ENCODE measurements at places on chromosomes 5 and 9.

GRCh38 chr9:127424676-127424999, 456 bp downstream of the ZNF79 start:
- DNase-seq, result peak; percentile 47

DNA sequence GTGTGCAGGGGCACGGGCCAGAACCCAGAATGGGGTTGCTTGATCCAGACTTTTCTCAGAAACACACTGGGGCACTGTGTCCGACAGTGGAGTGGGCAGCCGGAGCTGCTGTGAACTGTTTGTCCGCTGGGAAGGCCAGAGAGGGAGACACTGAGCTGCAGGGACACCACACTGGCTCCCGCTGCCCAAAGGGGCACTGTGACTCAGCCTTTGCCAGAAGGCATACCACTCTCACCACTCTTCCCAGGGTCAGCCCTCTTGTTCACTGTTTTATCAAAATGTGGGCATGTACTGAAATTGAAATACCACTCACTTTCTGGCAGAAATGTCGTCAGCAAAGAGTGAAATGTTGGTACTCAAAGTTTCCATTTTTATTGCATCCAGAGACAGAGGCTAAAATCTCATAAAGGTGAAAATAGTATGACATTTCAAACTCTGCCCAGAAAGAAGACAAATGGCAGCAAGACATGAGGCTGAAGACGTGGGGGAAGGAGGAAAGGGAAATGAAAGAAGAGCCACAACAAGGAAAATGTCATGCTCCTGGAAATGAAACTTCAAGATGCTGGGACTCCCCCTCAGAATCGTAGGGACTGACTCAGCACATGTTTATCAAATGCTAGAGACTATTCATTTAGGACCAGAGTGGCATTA, 4.5 kb upstream of the IL7R start:
- peak; percentile 61 for DNase-seq

GRCh38 chr5:159021901-159022556, 77.7 kb downstream of the EBF1 start:
- DNase-seq, result no peak

DNA sequence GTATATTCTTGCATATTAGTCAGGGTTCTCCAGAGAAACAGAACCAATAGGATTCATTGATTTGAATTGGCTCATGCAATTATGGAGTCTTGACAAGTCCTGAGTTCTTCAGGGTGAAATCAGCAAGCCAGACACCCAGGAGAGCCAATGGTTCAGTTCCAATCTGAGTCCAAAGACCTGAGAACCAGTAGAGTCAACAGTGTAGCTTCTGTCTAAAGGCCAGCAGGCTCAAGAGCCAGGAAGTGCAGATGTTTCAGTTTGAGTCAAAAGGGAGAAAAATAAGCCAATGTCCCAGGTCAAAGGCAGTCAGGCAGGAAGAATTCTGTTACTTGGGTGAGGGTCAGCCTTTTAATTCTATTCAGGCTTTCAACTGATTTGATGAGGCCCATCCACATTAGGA, 37.8 kb upstream of the ANKRD34B start:
- no peak for DNase-seq

DNA sequence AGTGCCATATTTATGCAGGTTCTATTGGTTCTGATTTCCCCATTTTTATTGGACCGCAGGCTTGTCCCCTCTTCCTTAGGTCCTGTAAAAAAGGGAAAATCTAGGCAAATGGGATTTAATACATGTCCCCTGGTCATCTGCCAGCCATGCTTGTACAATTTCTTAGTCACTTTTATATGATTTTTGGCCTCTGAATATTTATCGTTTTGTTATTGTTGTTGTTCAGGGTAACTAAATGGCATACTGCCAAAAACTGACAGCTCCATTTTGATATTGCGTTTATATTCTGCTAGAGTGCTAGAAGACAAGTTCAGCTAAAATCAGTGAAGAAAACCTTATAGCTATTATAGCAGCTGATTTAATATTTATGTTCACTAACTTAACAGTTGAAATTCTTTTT, 770.2 kb upstream of the FAM174A start:
- no peak for DNase-seq

DNA sequence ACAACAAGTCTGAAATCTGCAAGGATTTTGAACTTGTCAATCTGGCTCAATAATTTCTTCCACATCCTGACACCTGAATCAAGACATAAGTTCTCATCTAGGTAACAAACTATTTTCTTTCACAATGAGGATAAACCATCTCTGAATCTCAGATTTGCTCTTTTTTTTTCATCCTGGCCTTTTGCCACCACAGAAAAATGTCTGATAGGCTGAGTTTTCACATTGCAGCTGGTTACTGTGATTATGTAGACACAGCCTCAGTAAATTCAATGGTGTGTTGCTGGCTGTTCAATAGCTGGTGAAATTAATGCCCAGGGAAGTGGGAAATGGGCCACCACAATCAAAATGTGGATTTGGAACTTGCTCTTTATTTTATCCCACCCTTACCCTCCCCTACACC, 2.8 kb upstream of the ADRA1B start:
- no peak for DNase-seq

DNA sequence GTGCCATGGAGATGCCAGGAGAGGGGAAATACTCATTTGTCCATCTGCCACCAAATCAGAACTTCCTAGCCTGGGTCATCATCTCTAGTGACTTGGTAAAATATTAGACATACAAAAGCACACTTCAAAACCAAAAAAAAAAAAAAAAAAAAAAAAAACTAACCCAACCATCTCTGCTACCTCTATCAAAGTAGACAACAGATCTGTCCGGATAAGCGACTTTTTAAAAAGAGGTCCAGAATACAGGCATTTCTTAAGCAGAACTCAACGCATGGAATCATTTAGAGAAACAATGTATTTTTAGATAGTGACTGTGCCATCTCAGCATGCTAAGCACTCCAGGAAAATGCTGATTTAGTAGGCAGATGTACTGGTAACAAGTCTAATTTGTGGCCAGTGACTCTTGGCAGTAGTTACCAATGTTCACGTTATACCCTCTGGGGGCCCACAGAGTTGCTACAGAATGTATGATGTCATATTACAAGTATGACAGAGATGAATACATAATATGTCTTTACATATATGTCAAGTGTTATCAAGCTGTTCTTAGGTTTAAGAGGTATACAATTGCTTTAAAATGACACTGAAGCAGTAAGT, 107.8 kb downstream of the SMIM23 start:
- DNase-seq, result no peak

- DNase-seq, result no peak
Observed at GRCh38 chr5:45596320-45596719, 99.9 kb downstream of the HCN1 start.

DNA sequence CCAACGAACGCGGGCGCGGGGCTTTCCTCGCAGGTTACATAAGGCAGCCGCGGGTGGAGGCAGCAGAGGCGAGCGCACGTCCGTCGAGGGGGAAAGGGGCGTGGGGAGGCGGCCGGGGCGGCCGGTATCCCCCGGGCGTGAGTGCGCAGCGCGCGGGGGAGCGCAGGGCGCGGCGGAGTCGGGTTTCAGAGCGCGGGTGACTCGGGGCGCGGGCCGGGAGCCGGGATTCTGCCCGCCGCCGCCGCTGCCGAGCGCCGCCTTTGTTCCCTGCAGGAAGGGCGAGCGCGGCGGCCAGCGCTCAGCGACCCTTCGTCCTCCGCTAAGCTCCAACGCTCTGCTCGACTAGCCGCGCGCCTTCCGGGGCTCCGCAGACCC, at the start of gene COL15A1:
Gene COL15A1 (plus strand): TSS at position 226 of the 375 bp plus-strand sequence. CDS start 155 bp downstream, outside the sequence.
- peak; percentile 8 for DNase-seq

DNA sequence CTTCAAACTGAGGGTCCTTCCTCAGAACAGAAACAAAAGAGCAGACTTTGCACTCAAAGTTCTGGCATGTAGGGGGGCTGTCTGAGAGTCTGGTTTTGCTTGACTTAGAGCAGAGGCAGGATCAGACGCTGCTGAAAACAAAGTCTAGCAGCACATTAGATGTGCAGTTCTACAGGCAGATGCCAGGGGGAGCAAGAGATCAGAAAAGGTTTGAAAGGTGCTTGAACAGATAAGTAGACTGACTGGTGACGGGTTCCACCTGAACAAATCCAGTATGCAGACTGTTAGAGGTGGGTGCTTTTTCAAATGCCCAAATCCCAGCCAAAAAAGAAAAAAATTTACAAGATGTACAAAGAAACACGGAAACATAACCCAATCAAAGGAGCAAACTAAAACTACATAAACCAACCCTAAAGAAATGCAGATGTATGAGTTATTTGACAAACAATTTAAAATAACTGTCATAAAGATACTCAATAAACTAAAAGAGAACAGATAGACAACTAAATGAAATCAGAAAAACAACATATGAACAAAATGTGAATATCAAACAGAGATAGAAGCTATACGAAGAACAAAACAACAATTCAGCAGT, 194.7 kb upstream of the FREM1 start:
- DNase-seq, result peak; percentile 15

- DNase-seq, result no peak
Observed at GRCh38 chr5:179269781-179270543, 75.3 kb downstream of the ADAMTS2 start.

DNA sequence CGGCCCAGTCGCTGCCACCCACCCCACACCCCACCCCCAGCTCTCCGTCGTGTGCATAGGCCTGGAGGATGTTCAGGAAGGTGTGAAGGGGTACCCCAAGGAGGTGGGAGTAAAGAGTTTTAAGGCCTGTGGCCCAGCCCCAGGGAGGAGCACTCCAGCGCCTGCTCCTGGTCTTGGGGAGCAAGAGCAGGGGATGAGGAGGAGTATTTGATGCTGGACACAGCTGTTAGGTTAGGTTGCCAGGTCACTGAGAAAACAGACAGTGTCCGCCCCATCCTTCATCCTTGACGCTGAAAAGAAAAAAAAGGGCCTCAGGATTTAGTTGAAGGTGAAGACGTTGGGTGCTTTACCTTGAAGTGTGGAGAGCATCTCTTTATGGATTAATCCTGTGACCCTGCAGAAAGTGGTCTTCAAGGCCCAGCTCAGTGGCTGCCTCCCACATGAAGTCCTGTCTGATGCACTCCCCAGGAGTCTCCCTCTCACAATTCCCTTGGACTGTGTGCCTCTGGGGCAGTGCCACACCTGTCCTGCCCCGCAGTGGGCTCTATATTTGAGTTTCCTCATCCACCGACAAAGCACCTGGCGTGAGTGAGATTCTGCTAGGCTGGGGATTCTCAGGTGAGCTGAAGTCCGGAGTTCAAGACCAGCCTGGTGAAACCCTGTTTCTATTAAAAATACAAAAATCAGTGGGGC, 101.8 kb downstream of the SPRY4 start:
- no peak for DNase-seq

GRCh38 chr9:126221480-126221879, 105.1 kb upstream of the MVB12B start:
- DNase-seq, result no peak

DNA sequence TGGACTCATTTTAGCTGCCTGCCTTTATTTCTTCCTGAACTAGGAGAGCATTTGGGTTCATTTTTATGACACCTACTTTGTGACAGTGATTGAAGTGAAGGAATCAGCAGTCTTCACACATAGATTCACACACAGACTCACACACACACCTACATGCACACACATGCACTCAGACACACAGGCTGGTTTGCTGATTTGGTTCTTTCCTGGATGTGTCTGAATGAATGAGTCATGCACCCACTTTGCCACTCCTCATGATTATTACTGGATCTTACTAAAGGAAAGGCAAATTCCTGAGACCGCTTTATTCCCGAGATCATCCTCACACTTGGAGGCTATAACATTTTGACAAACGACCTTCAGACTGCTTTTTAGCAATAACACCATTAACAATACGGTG, 529.5 kb downstream of the AGTPBP1 start:
- DNase-seq, result no peak

DNA sequence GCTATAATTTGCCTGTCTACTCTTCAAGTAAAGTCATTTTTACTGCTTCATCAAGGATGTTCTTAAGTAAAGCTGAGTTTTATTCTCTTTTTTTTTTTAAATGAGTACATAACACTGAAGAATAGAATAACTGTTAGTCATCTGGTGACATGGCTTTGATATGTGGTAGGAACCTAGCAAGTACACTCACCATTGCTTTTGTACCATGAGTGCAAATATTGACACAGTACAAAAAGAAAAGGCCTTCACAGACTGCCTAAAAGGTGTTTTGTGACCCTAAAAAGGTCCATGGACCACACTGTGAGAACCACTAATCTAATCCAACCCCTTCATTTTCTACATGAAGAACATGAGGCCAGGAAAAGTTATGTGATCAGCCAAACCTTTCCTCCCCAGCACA, 55.0 kb downstream of the ECPAS start:
- DNase-seq, result no peak

GRCh38 chr5:143059355-143059754, 289.2 kb downstream of the ARHGAP26 start:
- no peak for DNase-seq

- DNase-seq, result no peak
Observed at GRCh38 chr5:100505984-100506670, 29.0 kb upstream of the FAM174A start.

GRCh38 chr5:54754878-54755277, 230.5 kb downstream of the ESM1 start:
- no peak for DNase-seq

GRCh38 chr5:160245506-160246086, 16.3 kb downstream of the FABP6 start:
- DNase-seq, result no peak

GRCh38 chr5:157216391-157217142, 35.9 kb downstream of the ITK start:
- DNase-seq, result no peak

DNA sequence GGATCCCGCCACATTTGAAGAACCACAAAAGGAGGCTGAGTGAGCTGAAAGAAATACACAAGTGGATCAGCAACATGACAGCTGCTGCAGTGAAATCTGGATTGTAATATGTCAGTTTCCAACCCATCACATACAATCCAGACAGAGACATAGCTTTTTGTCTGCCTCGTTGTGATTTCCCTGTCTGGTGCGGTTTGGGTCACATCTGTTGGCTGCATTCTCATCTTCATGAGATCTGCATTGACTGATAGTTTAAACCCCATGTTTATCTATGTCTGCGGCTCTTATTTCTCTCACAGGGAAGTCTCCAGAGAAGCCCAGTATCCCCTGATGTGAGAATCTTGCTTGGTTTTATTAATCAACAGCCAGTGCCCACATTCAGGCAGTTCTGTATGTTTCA, 403.1 kb upstream of the ZNF608 start:
- DNase-seq, result no peak

GRCh38 chr5:54292866-54293265, 17.5 kb downstream of the ARL15 start:
- no peak for DNase-seq

DNA sequence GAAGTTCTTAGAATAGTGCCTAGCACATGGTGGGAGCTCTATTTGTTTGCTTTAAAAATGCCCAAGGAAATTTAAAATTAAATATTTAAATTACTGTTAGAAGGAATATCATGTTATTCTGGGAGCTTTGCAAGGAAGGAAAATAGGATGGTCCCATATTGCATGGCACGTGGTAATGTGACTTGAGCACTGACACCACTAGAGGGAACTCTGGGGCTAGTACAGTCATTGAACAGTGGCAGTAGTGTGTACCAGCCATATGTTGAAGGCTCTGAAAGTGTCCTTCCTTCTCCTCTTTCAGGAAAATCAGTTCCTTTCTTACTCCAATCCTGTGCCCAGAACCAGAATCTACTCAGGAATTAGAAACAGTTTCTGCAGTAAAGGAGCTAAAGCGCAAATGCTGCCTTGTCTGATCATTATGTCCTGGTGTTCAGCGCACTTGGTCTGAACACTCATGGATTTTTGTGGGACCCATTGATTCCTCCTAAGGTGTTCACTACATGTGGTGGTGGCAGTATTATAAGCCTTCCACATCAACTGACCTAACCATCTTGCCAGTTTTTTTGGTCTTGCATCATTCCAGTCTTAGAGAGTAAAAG, 54.1 kb downstream of the GDA start:
- no peak for DNase-seq

Measured in stimulated activated CD4-positive, alpha-beta T cell treated with anti-CD3 and anti-CD28 coated beads, Interleukin-2, amount 100 ng/mL, for 24 hours (primary cell).